Stimulated activated CD8-positive, alpha-beta memory T cell treated with anti-CD3 and anti-CD28 coated beads, Interleukin-4, amount 100 ng/mL, for 1 hour (primary cell): ENCODE measurements at places on chromosomes 4 and X.

GRCh38 chrX:38154818-38155217 lies 65.9 kb downstream of the SRPX start:
- DNase-seq, result no peak

DNA sequence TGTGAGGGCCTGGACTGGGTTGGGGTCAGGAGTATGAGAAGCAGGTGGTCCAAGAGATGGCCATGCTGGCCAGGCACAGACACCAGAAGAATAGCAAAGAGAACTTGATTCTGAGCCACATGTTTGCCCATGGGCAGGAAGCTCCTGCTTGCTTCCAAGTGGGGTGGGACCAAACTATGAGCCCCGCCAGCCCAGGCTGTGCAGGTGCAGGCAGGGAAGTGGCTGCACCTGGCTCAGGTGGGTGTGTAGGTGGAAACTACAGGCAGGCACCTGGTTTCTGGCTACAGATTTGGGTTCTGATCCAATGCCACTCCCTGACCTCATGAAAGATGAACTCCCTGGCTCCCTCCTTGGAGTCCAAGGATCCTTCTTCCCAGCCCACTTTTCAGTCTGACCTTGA lies 207.9 kb upstream of the KLF3 start:
- no peak for DNase-seq

GRCh38 chr4:184343502-184344177 lies 126.0 kb upstream of the ENPP6 start:
- DNase-seq, result no peak

DNA sequence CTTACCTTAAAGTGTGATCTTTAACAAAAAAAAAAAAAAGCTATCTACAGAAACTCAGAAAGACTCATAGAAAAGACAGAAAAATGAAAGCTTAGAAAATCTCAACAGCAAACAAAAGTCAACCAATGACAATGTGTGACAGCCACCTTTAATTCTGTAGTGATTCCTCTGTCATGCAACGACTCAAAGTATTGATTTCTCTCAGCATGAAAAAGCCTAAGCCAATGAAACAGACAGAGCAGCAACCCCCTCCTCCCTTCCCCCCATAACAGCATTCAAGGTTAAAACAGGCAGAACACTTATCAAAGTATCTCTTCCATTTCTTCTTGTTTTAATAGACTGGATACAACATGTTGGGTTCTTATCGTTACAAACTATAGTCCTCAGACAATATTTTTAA lies 112.5 kb downstream of the MAB21L2 start:
- DNase-seq, result no peak

DNA sequence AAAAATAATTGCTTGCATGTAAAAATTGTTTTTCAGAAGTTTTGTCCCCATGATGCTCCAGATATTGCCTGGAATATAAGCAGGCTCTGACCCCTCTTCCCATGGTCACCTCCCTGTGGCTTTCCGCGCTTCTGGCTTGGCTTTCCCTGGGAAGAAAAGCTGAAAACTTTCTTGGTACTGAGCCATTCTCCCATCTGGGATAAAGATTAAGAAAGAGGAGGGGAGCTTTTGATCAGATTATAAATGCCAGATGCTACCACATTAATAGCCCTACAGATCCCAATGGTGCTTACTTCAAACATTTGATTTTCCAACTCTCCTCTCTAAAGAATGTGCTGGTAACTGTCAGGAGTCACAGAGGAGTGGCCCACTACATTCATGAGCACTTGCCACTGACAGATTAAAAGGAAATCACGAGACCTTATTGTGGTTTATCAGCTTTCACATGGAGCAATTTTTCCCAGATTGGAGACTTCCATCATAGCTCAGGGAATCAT lies 54.4 kb upstream of the GAB1 start:
- DNase-seq, result no peak

- DNase-seq, result no peak
Measured at GRCh38 chr4:151087467-151087866, 12.0 kb upstream of the RPS3A start.

- DNase-seq, result no peak
Measured at GRCh38 chr4:119629142-119629471, 503 bp upstream of the PDE5A start.
